Neural crest cell (in vitro differentiated cells): ENCODE measurements at places on chromosomes 5 and 9.
A peak's percentile ranks its signal among the peaks of the same experiment; 100 is the strongest.

DNA sequence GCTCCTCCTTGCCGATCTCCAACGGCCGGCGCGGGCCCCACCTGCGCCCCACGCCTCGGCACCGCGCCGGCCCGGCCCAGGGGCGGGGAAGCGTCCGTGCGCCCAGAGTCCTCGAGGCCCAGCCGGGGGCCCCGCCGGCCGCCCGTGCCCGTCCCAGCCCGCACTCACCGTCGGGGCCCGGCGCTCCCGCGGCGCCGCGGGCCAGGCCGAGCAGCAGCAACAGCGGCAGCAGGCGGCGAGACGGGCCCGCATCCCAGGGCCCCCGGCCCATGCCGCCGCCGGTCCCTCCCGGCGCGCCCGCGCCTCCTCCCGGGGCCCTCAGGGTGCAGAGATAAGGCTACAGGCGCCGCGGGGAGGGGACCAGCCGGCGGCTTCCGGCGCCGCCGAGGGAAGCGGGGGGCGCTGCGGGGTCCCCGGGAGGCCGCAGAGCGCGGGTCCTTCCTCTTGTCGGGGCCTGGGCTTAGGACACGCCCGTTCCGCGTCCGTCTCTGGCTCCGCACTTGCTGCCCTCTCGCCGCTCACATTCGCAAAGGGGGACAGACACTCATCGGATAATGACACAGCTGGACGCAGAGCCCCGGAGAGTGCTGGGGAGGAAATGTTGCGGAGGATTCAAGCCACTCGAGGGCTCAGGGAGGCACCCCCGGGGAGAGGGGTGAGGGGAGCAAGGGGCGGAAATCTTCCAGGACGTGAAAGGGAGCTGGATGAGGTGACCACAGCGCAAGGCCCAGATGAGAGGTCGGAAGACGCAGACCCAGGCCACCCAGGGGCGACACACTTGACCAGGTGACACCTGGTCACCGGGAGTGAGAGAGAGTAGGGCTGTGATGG is at the start of gene SUSD1:
TSS of gene SUSD1 (minus strand) at position 333 of the 831 bp plus-strand sequence. CDS start at position 271, 62 bp downstream.
- DNase-seq: peak; percentile 46

GRCh38 chr5:24773261-24773660 is 128.5 kb upstream of the CDH10 start:
- DNase-seq: no peak

GRCh38 chr9:115403753-115404152 is 285.8 kb upstream of the TNC start:
- DNase-seq: no peak

GRCh38 chr5:149724130-149724840 is 5.8 kb upstream of the PPARGC1B start:
- DNase-seq: no peak

DNA sequence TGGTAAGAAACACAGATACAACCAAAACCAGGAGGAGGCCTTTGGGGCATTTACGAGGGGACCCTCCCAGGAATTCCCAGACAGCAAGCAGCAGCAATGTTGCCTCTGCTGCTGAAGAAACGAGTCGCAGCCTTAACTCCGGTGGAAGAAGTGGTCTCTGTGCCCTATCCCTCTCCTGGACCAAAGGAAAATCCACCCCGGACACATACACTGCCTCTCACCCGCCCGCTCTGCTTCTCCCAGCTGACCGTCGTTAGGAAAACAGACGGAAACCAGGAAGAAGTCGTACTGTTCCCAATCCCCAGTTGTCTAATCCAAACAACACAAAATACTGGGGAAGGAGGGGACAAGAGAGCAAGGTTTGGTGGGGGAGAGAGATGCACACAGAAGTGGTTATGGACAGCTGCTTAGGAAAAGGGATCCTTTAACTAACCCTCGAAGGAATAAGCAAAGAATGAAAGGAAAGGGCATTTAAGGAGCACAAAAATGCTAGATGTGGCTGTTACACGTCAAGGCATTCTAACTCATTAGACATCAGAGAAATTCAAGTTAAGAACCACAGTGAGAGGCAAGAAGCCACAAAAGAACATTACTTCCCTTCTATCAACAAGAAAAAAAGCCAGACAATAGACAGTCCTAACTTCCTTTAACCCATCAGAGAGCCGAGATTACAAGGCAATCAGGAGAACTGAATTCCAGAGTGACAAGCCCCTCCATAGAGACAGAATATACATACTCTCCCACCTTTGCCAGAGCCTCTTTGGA is 71.9 kb downstream of the ACTL7B start:
- DNase-seq: no peak
